ENCODE measurements at places on chromosomes 2 and 18.
A peak's percentile ranks its signal among the peaks of the same experiment; 100 is the strongest.

GRCh38 chr2:95297639-95298395 is 670 bp downstream of the KCNIP3 start:
- no peak for DNase-seq

- no peak for DNase-seq
These were observed 125.0 kb downstream of the KCNE4 start for GRCh38 chr2:223176970-223177369.

DNA sequence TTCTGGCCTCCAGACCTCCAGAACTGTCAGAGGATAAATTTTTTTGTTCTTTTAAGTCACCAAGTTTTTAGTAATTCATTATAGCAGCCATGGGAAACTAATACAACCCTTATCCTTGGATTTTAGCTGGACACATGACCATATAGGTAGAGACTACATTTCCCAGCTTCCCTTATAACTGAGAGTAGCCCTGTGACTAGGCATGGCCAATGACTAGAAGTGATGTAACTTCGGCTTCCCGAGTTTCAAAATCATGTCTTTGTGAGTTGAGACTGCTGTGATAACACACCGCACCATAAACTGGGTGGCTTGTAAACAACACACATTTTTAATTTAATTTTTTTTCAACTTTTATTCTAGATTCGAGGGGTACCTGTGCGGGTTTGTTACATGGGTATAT is 134.0 kb upstream of the SERTAD2 start:
- DNase-seq, result no peak

- DNase-seq, result no peak
These were observed 226.5 kb upstream of the RBMS1 start for GRCh38 chr2:160720098-160720497.

GRCh38 chr2:1995987-1996386 is 251.7 kb upstream of the PXDN start:
- DNase-seq, result no peak

DNA sequence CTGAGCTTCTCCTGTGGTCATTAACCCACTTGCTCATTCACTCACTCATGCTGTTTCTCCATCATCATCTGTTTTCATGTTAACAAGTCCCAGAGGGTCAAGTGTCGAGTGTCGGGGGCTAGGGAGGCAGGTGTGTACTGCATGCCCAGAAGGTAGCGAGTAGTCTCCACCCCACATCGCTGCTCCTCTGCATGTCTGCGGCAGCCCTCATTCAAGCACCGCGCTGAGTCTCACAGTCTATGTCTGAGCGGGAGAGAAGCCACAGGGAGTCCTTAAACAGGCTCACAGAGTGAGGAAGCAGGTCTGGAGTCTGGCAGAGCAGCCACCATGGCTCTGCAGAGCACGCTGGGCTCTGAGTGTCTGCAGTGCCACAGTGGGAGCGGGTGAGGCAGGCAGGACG is 121.3 kb upstream of the IL1R2 start:
- DNase-seq, result no peak

DNA sequence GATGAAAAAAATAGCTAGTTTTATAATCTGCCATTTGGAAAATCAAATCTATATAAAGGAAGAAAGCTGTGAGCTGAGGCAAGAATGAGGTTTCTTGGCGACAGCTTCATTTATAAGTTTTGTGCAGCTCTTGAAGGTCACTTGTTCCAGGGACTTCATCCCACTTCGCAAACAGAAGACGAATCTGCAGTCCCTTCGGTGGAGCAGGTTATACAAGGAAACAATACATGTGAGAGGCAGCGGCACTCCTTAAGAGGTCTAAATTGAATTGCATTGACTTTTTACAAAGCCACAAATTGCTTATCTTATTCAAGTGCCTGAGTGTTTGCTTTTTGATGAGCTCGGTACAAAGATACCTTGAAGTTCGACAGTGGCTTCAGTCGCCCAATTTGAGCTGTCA is 72.2 kb downstream of the C1QL2 start:
- peak; percentile 31 for DNase-seq

GRCh38 chr2:162297925-162298552 is 20.4 kb downstream of the IFIH1 start:
- DNase-seq, result peak; percentile 20

- DNase-seq, result no peak
These were observed 64.0 kb downstream of the ZSWIM2 start for GRCh38 chr2:186784930-186785329.

- no peak for DNase-seq
These were observed 40.6 kb upstream of the DSC1 start for GRCh38 chr18:31203096-31203793.

DNA sequence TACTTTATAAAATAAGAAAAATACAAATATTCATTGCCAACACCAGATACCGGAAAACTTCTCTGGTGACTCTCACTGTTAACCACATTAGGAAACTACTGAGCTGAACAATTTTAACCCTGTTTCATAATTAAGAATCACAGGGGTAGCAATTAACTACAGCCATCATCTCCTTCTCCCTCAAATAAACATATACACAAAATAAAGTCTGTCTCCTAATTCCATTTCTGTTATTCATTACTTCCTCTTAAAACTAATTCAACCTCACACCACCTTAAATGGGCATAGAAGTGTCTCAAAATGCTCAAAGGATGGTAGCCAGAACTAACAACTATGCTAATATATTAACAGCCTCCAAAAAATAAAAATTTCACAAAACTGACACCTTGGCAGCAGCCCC is 60.7 kb downstream of the ACVR1 start:
- DNase-seq, result no peak

GRCh38 chr2:27086724-27087593 is at the start of gene KHK:
TSS of gene KHK (plus strand) at chr2:27086772. CDS start at chr2:27087260, 488 bp downstream.
- DNase-seq, result peak; percentile 90

DNA sequence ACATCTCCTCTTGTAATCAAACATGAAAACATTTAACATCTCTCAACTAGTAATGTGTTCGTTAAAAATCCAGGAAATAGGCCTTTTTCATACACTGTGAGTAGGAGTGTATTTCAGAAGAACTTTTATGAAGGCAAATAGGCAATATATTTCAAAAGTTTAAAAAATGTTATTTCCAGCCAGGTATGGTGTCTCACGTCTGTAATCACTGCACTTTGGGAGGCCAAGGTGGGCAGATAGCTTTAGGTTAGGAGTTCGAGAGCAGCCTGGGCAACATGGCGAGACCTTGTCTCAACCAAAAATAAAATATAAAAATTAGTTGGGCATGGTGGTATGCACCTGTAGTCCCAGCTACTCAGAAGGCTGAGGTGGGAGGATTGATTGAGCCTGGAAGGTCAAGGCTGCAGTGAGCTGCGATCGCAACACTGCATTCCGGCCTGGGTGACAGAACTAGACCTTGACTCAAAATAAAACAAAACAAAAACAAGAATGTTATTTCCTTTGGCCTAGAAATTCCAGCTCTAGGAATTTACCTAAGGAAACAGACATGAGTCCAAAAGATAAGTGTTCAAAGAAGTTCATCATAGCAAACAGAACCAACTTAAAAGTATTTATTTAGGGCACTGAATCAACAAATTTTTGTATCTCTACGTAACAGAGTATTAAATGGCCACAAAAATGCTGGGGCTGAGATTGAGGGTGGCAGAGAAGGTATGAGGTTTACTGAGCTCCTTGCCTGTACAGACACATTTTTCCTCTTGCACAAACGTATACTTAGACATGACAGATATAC is 14.9 kb downstream of the RBKS start:
- no peak for DNase-seq

DNA sequence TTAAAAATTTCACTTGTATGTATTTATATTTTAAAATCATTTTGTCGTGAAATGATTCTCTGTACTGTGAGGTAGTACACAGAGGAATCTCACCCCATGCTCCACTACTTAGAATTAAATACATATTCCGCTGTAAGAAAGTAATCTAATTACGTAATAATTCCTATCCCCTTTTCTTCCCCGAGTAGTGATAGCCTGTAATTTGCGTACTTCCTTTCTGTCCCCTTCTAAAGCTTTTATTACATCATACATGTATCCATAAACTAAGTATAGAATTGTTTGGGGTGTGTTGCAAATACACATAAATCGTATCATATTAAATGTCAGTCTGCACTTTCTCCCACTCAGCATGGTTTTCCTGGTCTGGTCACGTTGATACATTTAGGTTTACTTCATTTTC is 12.4 kb upstream of the CHCHD5 start:
- no peak for DNase-seq

GRCh38 chr18:78126536-78126935 is 853.1 kb upstream of the SALL3 start:
- no peak for DNase-seq

DNA sequence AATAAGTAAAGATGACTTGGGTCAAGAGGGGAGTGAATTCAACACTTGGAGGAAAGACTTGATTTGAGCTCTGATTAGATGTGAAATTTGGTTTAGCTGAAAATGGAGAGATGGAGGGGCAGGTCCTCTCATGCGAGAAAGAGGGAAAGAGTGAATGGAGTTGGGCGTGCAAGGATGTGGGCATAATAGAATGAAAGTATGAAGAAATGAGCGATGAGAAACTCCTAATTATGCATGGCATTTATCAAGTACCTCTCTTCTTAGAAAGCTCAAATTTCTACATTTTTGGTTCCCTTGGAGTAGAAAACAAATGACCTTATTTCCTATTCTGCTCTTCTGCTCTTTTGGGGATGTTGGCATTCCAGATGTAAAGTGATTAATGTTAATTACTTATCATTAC is 161.5 kb downstream of the PHLPP1 start:
- no peak for DNase-seq

DNA sequence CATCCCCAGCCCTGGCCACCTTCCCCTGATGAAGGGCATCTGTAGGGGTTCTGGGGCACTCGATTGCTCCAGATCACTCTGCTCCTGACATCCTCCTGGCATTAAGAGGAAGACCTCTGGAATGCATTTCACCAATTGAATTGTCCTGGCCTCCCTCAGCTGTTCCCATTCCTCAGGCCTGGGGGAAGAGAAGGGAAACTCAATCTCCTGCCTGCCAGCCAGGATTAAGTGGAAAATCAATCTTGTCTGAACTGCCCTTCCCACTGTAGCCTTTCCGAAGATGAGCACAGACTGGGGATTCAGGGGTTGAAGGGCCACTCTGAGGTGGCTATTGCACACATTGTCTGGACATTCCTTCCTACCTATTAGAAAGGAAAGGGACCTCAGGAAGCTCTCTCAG is 99.8 kb downstream of the ALK start:
- DNase-seq, result no peak

DNA sequence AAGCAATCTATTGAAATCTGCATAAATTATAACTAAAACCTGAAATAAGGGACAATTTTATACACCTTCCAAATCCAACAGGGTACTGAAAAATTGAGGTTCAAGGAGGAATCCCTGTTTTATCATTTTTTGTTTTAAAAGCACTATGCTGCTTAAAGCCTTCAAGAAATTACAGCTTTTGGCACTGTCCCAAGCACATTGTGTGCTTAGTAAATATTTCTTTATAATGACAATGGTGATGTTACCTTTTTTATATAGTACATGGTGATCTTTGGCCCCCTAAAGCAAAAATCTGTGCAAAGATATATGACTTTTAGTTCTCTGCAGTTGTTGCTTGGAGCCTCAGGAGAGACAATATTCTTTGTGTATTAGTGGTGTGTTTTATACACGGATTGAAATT is 71.6 kb upstream of the EFEMP1 start:
- DNase-seq, result peak; percentile 24

GRCh38 chr2:67322353-67323001 is 74.7 kb upstream of the ETAA1 start:
- peak; percentile 62 for DNase-seq

DNA sequence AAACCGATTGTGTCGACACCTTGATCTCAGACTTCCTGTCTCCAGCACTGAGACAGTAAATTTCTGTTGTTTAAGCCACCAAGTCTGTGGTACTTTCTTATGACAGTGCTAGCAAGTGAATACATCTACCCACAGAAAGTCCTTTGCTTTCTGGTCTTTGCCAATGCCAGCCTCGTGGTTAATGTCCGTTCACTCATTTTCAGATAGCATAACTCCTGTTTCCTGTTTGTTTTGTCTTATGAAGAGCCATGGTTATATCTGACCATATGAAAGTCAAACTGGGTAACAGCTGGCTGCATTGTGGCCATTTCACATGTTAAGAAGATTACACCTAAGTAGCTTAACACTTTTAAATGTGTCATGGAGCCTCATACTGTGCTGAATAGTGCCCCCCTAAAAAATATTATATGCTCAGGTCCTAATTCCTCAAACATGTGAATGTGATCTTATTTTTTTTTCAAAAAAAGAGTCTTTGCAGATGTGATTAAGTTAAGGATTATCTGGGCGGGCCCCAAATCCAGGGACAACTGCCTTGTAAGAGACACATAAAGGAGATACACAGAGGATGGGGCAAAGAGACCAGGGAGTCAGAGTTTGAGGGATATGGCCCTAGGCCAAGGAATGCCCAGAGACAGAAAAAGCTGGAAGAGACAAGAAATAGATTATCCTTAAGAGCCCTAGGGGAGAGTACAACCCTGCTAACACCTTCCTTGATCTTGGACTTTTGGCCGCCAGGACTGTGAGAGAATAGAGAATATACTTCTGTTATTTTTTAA is 118.0 kb downstream of the KCNE4 start:
- no peak for DNase-seq

- DNase-seq, result no peak
These were observed 324.1 kb upstream of the THUMPD2 start for GRCh38 chr2:40103163-40103562.

- DNase-seq, result no peak
These were observed 9.3 kb downstream of the TGOLN2 start for GRCh38 chr2:85318222-85319074.

GRCh38 chr2:51695531-51695930 is 663.6 kb upstream of the NRXN1 start:
- DNase-seq, result no peak

GRCh38 chr18:74622072-74622471 is 24.4 kb downstream of the ZNF407 start:
- DNase-seq, result no peak

- peak; percentile 42 for DNase-seq
These were observed 1.6 kb downstream of the CELF4 start for GRCh38 chr18:37563931-37564392.

- no peak for DNase-seq
These were observed 34.3 kb upstream of the KCNG2 start for GRCh38 chr18:79763407-79763806.

DNA sequence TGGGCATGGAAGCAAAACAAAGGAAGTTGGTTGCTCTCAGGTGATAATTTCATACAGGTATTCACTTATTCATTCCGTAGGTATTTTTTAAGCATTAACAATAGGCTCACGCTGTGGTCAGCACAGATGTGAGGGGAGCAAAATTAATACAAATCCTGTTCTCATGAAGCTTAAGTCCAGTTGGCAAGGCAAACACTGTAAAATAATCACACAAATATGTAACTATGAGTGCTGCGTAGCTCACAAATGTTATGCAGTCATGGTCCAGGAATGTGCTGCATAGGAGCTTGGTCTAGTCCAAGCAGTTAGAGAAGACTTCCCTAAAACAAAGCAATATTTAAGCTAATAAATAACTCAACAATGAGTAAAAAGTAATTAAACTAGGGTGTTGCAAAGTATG is 23.9 kb downstream of the SP5 start:
- no peak for DNase-seq

GRCh38 chr2:218832081-218832480 is 478 bp upstream of the PRKAG3 start:
- no peak for DNase-seq

GRCh38 chr18:59049721-59050660 is 89.7 kb upstream of the SEC11C start:
- no peak for DNase-seq
